ENCODE measurements at places on chromosomes 12 and 14. TPM values are rescaled to one million over a fixed set of nuclear protein-coding genes. Genes with fewer than 3 reads are reported as not detected.

- H3K4me1 ChIP-seq = no peaks in the 10 kb centered on the region
- H3K27ac ChIP-seq = no peak overlapping the region
- no peaks in the 10 kb centered on the region for H3K27me3 ChIP-seq
- no peak overlapping the region for H3K4me3 ChIP-seq
Observed at GRCh38 chr14:51079085-51079484, 15.8 kb downstream of the TRIM9 start.

- H3K36me3 ChIP-seq = no peaks in the 10 kb centered on the region
- peaks cover 19% of the 10 kb centered on the region for H3K4me1 ChIP-seq
- DNase-seq = no peak
- H3K4me3 ChIP-seq = no peak overlapping the region
- no peak overlapping the region for H3K27ac ChIP-seq
Observed at GRCh38 chr14:90379106-90379505, 17.7 kb upstream of the CALM1 start.

DNA sequence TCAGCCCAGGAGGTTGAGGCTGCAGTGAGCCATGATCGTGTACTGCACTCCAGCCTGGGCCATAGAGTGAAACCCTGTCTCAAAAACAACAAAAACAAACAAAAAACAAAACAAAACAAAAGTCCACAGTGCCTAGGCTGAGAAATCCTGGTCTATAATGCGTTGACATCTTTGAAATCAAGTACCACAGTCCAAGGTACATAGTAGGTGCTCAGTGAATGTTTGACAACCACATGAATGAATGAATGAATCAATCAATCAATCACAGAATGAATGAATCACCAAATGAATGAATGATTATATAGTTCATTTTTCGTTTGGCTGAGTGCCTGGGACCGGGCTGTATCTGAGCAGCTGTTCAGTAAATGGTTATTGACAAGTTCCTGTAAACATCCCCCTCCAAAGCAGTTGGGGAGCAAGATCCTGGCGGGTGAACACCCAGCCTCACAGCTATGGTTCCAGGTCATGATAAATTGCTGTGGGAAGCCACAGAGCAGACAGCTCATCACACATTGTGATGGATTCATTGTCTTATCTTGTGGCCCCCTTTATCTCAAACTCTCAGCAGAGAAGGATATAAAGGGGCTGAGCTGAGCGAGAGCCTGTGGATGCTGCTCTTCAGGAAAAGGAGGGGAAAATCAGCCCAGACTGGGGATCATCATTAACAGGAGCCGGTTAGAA is 30.4 kb upstream of the IFT81 start:
- no peak overlapping the region for H3K27ac ChIP-seq
- no peaks in the 10 kb centered on the region for H3K27me3 ChIP-seq
- no peak overlapping the region for H3K4me3 ChIP-seq

Gene ACSS3
- polyA plus RNA-seq = not detected

Gene SPX
- polyA plus RNA-seq = not detected
